ENCODE measurements at places on chromosomes 3 and 15. TPM values are rescaled to one million over a fixed set of nuclear protein-coding genes. Genes with fewer than 3 reads are reported as not detected.

DNA sequence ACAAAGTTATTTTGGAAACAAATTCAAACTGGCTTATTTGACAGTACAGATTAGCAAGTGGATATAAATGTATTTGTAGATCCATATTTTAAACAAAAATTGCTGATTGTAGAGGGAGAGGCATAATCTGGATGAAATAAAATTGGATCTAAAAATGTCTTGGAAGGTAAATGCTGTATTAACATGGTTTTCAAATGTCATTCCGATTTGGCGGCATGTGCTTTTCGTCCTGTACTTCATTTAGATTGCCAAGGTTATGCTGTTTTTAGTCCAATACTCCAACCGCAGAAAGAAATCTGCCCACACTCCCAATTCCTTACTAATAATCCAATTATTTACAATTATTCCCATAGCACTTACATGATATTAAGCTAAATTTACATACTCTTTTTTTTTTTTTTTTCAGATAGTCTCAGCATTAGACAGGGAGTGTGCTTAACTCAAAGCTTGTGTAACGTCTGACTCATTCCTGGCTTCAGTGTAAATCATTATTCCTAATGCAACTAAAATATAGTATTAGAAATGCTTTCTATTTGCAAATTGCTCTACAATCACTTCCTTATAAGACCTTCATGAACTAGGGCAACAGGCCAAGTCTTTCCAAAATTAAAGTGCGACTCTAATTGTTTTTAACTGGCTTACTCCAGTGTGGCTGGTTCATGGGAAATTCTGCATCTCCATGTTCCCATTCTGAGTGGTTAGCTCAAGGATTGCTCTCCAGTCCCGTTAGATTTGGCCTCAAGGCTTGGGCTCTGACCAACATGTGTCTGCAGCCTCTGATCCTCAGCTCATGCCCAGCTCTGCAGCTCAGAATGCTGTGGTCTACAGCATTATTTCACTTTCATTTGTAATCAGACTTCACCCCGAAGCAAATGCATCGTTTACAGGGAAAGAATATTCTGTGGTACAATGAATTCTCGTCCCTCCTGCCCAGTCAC, 103.9 kb downstream of the FBN1 start:
- DNase-seq: no peak

DNA sequence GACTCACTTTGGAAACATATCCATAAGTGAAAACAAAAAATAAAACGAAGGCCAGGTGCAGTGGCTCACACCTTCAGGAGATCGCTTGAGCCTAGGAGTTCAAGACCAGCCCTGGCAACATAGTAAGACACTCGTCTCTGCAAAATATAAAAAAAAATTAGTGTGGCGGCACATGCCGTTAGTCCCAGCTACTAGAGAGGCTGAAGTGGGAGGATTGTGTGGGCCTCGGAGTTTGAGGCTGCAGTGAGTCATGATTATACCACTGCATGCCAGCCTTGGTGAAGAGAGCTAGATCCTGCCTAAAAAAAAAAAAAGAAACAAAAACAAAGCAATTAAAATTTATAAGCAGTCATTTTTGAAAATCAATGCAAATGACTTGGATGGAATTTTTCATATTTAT, 54.7 kb upstream of the NANOGP8 start:
- DNase-seq: no peak

Gene PLA1A
- 1.6 TPM for total RNA-seq

Gene DLEC1
- 5.6 TPM for total RNA-seq

DNA sequence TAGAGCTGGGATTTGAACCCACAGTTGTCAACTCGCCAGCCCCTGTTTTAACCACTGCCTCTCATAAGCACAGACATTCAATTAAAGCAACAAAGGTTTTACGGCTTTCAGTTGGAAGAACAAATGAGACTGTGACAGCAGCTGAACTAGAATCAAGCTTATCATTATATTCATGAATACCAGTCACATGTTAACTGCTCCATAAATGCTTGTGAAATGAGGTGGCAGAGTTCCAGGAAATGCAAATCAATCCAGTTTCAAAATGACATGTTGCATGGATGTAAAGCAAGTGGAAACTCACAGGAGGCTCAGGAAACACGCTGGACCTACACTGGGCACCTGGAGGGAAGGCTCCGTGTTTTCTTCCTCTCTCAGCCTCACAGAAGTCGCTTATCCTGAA, 3.9 kb downstream of the GP5 start:
- DNase-seq: no peak

Gene ADGRG7
- total RNA-seq: 0.78 TPM

- no peak for DNase-seq
Measured at GRCh38 chr3:143084856-143085731, 34.5 kb upstream of the CHST2 start.

- DNase-seq: no peak
Measured at GRCh38 chr3:29515451-29515850, 234.6 kb downstream of the RBMS3 start.

GRCh38 chr15:36632226-36632625, 52.8 kb downstream of the CDIN1 start:
- DNase-seq: no peak

DNA sequence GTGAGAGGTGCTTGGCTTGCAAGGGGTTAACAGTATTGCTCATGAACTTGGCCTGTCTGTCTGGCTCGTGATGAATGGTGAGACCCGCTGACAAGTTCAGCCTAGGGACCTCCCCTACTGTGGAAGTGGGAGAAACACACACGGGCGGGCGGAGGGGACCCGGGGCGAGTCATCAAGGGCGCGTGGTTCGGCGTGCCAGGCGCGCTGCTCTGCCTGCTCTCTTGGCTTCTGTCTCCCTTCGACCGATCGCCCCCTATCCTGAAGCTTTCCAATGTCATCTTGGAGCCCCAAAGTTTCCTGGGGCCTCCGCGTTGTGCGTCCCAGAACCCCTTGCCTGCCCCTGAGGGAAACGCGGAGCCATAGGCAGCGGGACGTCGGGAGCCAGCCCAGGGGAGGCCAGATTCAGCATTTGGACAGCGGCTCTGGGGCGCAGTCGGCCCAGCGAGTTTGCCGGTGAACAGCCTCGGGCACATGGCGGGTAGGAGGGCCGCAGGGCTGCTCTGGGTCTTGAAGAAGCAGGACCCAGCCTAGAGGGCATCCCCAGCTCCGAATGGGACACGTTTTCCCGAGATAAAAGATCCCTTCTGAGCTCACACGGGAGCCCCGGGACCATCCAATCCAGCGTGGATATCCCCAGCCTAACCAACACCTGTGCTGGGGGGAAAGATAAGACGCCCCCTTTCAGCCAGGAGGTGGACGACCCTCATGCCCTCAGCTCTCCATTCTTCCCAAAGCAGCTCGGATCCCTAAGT, 27.0 kb upstream of the POLG start:
- peak; percentile 65 for DNase-seq

DNA sequence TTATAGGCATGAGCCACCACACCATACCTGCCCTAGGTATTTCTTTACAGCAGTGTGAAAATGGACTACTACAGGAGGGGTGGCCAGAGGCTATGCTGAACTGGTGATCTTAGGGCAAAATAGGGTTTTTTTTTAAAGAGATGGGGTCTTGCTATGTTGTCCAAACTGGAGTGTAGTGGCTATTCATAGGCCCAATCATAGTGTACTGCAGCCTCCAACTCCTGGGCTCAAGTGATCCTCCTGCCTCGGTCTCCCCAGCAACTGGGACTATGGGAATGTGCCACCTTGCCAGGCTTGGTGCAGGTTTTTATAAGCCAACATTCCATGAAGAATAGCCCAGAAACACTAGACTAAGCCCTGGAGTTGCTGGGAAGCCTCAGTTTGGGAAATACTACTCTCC, 28.6 kb upstream of the TSC22D2 start:
- DNase-seq: no peak

DNA sequence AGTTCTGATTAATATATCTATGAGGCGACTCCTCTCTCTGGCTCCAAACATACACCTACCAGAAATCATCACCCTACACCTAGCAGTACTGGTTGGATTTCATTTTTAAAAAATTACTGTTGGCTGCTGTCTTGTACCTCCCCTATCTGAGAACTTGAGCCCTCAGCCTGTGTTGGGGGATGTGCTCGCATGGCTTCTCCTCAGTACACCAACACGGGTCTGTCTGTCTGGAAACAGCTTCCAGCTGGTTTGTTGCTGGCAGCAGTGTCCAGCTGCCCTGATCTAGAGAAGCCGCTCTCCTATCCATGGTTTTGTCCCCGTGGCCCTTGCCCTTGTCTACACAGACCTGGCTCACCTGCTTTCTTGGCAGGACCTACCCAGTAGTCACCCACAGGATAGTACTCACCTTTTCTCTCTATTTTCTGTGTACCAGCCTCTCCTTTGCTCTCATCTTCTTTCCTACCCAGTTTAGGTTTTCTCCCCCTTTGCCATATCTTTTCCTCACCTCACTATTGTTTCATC, 43.2 kb upstream of the NEDD4 start:
- DNase-seq: no peak

DNA sequence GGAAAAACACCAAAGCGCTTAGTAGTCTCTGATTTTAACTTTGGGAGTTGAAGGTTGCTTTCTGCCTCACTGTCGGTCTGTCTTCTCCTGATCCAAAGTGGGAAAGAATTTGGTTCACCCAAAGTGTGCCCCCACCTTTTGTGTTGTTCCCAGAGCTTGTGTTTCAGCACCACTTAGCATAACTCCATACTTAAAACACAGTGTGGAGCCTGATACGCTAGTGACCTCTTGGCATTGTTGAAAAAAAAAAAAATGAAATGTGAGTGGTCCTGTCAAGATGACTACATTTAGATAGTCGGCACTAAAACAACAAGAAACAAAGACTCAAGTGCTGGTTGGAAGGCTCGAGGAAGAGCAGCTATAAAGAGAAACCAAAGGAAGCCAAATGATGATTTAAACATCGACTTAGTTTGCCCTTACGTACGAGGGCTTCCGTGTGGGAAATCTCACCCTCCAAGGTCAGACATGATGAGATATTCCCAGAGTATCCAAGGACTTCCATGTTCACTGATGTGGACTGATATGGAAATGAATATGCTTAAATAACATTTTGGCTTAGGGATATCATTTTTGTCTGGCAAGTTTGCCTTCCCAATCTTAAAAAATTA, 178.8 kb downstream of the MEIS2 start:
- no peak for DNase-seq

DNA sequence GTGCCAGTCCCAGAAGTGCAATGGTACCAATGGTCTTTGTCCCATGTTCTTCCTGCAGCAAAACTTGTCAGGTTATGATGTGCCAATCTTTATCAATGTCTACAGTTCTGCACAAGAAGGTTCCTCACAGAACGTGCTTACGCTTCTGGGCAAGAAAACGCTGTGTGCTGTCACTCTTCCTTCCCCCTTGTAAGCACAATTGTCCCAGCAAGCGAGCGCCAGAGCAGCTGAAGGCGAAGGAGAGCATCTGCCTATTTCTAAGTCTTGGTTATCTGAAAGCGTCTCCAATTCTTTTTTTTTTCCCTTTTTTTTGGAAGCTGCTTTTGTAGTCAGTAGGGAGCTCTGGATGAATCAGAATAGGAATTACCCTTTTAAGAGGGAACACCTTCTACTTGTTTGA, 514.4 kb downstream of the FGF12 start:
- DNase-seq: no peak

GRCh38 chr15:92958105-92958504, 58.0 kb downstream of the CHD2 start:
- no peak for DNase-seq

DNA sequence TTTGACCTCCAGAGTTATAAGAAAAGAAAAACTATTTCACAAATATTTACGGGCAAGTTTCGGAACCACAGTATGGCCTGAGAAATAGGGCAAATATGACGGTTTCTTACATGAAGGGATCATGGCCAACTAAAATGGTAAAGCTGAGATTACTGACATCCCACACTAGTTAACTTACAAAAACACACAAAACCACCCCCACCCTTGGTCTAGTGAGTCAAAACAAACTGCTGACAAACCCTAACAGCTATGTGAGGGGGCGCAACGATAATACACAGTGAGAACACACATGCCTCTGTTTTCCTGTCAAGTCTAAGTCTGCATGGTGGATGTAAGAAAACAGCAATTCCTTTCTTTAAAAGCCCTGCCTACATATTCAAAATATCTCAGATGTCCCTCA, 32.3 kb downstream of the CBLB start:
- DNase-seq: no peak

- peak; percentile 67 for DNase-seq
Measured at GRCh38 chr3:186746008-186746407, 28.8 kb downstream of the KNG1 start.

GRCh38 chr3:155342344-155342743, 48.9 kb upstream of the STRIT1 start:
- no peak for DNase-seq

Gene SCN11A
- total RNA-seq: 34.5 TPM

GRCh38 chr3:150394606-150395005, 13.5 kb upstream of the TSC22D2 start:
- no peak for DNase-seq

DNA sequence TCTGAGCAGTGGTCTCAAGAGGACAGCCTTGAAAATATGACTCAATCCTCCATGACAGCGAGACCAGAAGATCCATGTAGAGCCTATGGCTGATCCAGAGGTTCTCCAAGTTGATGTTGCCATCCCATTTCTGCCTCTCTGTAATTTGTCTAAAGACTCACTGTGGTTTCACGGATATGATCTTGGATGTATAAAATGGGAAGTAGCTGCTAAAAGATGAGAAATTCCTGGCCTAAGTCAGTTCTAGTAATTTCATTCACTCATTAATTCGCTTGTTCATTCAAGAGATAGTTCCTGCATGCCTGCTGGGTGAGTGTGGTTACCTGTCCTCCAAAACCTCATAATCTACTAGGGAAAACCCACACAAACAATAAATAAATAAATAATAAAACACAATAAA, 145.9 kb downstream of the TNIK start:
- no peak for DNase-seq

DNA sequence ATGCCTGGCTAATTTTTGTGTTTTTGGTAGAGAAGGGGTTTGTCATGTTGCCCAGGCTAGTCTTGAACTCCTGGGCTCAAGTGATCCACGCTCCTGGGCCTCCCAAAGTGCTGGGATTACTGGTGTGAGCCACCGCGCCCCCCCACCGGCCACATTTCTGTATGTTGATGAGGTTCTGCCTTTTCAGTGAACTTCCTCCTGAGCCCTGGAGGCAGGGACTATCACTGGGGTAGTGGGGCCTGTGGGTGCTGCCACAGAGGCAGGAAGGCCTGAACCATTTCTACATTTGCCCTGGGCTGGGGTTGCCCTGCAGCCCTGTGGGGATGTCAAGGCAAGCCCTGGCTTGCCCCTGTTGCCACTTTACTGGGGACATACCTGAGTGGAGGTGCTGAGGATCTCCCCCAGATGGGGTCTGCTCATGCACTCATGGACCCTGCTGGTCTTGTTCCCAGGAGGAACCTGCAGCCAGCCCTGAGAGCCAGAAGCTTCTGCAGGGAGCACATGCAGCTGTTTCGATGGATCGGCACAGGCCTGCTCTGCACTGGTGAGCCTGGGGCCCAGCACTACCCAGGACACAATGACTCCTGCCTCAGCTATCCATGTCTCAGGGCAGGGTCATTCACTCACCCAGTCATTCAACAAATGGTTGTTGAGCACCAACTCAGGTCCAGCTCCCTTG, 5.7 kb downstream of the SLC28A1 start:
- no peak for DNase-seq

Measured in ureter (tissue), 1 donor.